T-helper 1 cell treated with Interleukin-12 subunit alpha and Interleukin-12 subunit beta and Interleukin-4 antibody, amounts not matched to agents 30 ng/mL and 1 ng/mL, for 36 hours (primary cell): ENCODE measurements at places on chromosomes 1 and 21. TPM values are rescaled to one million over a fixed set of nuclear protein-coding genes. Genes with fewer than 3 reads are reported as not detected.

Gene LDLRAD1
- total RNA-seq = not detected in 2 replicates

Gene MASP2
- 0.12 TPM in 1 of 2 replicates, not detected in the other for total RNA-seq

Gene PYCR2
- total RNA-seq = 103 and 105 TPM in 2 replicates

Gene PROK1
- total RNA-seq = 0.15 TPM in 1 of 2 replicates, not detected in the other

Gene PCAT6
- total RNA-seq = 1.0 TPM in 1 of 2 replicates, not detected in the other

Gene PTCH2
- total RNA-seq = 0.98 and 1.3 TPM in 2 replicates

Gene TTC39A
- not detected in 2 replicates for total RNA-seq

Gene UCK2
- 36.9 and 39.1 TPM in 2 replicates for total RNA-seq

Gene KANK4
- not detected in 2 replicates for total RNA-seq

Gene CFHR5
- total RNA-seq = not detected in 2 replicates

Gene TFF2
- total RNA-seq = not detected in 2 replicates

Gene ABCG1
- 20.7 and 21.5 TPM in 2 replicates for total RNA-seq

Gene DDR2
- total RNA-seq = 0.44 and 0.51 TPM in 2 replicates

Gene SLAMF9
- total RNA-seq = not detected in 2 replicates

Gene CFHR1
- not detected in 2 replicates for total RNA-seq

Gene TRIM46
- total RNA-seq = 19.8 and 20.1 TPM in 2 replicates

Gene FAM43B
- not detected in 2 replicates for total RNA-seq

Gene FMO5
- total RNA-seq = 0.12 and 0.41 TPM in 2 replicates

Gene NBPF4
- 0.22 and 0.51 TPM in 2 replicates for total RNA-seq

Gene SAMD11
- not detected in 2 replicates for total RNA-seq

Gene KPRP
- not detected in 2 replicates for total RNA-seq
